ENCODE measurements at places on chromosomes 6 and 20. TPM values are rescaled to one million over a fixed set of nuclear protein-coding genes. Genes with fewer than 3 reads are reported as not detected.

The CTCFL gene
- polyA plus RNA-seq: not detected

The DSP gene
- polyA plus RNA-seq: 3.3 TPM

The WFDC11 gene
- not detected for polyA plus RNA-seq

The RIPOR2 gene
- 1.6 TPM for polyA plus RNA-seq

The C6orf141 gene
- 9.2 TPM for polyA plus RNA-seq

The CDKN1A gene
- 441 TPM for polyA plus RNA-seq

The IL17F gene
- polyA plus RNA-seq: not detected

The BPIFB1 gene
- polyA plus RNA-seq: 0.39 TPM

The GJA1 gene
- polyA plus RNA-seq: 10.8 TPM

The ASXL1 gene
- polyA plus RNA-seq: 19.3 TPM

The SLC22A3 gene
- polyA plus RNA-seq: 11.3 TPM

The PCK1 gene
- polyA plus RNA-seq: 49.9 TPM

The FOXA2 gene
- not detected for polyA plus RNA-seq

The THBD gene
- 106 TPM for polyA plus RNA-seq

The BPIFB3 gene
- not detected for polyA plus RNA-seq

The GSTA3 gene
- polyA plus RNA-seq: not detected
